Activated naive CD4-positive, alpha-beta T cell treated with anti-CD3 and anti-CD28 coated beads, Interleukin-2, amount 50 U/mL, for 16 hours (primary cell): ENCODE measurements at places on chromosomes 11 and 22.
A peak's percentile ranks its signal among the peaks of the same experiment; 100 is the strongest.

- no peak for DNase-seq
Observed at GRCh38 chr11:14413307-14414069, 54.5 kb upstream of the RRAS2 start.

DNA sequence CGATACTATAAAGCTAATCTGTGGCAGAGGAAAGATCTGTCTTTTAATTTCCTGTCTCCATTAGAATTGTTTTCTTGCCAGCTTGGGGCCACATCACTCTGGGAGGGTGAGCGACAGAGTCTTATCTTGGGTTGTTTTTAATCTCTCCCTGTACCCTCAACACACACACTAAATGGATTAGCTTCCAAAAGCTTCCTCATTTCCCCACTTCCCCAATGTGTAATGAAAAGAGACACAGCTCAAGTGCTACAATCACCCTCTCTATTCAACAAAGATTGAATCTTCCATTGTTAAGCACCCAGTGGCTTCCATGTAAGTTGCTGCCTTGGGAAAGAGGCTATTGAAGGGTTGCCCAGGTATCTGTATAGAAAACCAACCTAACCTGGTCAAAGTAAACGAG lies 6.1 kb upstream of the ASCL3 start:
- DNase-seq: no peak

DNA sequence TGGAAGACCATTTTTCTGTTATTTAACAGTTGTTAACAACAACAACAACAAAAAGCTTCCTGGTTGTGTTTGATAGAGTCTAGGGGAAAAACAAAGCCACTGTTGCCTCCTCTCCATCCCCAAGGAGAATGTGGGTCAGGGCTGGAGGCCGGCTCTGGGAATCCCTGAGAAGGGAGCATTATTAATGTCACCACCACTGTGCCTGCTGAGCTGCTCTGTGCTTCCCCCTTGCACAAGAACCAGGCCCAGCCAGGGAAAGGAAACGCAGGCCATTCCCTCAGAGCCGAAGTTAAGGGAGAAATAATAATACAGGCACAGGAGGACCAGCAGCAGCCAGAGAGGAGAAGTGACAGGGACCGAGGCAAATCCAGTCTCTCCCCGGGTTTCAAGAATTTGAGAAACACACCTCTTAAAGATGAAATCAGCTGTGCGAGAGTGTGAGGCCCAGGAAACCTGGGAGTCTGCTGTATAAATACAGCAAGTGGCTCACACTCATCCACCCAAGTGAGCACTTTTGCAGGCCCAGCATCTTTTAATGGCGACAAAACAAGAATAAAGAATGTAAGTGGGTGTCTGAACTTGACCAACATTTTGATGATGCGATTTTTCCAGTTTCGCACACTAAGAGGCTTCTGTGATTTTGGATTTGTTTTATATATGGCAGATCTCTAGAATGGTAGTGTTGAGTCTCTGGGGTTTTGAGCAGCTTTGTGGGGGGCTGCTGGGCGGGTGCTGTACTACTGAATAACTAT lies 539.2 kb downstream of the NTM start:
- no peak for DNase-seq

DNA sequence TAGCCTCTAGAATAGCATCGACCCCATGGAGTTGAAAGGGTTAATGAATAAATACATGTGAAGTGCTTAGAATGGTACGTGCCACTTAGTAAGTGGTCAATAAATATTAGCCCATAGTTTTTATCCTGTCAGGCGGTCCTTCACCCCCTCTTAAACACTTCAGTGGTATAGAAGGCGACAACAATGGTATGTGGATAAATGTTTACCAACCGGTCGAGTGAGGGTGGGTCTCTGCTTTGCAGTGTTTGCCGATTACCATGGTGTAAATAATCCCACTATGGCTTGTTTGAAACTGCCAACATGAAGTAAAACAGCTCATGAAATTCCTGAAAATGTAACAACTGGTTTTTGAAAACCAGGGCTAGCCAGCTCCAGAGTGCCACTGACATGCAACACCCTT lies 541.2 kb downstream of the BUD13 start:
- no peak for DNase-seq

- DNase-seq: peak; percentile 79
Observed at GRCh38 chr11:75384438-75385080, 14.8 kb upstream of the RPS3 start.

GRCh38 chr22:36009085-36009484 lies 19.5 kb downstream of the RBFOX2 start:
- no peak for DNase-seq

- no peak for DNase-seq
Observed at GRCh38 chr11:9527481-9528135, 45.9 kb upstream of the WEE1 start.

GRCh38 chr11:119875841-119876600 lies 147.0 kb upstream of the NECTIN1 start:
- DNase-seq: no peak

- DNase-seq: no peak
Observed at GRCh38 chr11:119886667-119887230, 157.7 kb upstream of the NECTIN1 start.

GRCh38 chr11:113504586-113504985 lies 29.4 kb upstream of the DRD2 start:
- DNase-seq: no peak

GRCh38 chr11:27130806-27131205 lies 90.2 kb downstream of the BBOX1 start:
- no peak for DNase-seq

DNA sequence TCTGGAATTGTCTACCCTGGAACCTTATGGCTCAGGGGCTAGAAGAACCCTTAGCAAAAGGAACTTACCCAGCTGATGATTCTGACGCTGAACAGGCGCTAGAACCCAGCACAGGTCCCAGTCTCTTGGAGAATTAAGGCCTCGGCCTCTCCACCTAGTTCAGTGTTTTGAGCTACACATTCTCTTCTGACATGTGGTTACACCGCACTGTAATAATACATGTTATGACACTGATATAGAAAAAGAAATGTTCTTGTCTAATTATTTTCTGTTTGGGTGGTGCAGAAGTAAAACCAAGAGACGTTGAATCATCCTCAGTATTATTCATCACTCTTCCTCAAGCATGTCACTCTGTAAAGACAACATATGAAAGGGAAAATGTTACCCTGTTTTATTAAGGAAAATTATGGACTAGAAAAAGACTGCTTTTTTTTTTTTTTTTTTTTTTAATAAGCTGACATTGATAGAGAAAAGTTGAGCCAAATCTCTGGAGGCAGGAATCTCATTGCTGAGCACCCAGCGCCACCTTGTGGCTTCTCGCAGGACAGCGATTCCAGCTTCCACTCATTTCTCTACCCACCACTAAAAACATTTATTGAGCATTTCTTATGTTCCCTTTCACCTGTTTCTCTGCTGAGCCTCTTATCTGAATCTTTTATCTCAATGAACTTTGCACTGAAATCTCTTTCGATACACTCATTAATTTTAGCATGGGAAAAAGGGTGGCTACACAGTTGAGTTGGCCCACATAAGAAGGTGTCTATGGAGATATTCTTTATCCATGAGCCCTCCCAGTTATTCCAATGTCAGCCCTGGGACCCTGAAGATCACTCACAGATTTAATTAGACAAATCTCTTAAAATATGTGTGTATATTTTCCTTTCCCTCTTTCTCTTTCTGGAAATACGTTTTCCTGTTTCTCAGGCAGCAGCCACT lies 12.6 kb upstream of the APLNR start:
- peak; percentile 46 for DNase-seq

- DNase-seq: no peak
Observed at GRCh38 chr11:83472806-83473205, 186.6 kb upstream of the CCDC90B start.

DNA sequence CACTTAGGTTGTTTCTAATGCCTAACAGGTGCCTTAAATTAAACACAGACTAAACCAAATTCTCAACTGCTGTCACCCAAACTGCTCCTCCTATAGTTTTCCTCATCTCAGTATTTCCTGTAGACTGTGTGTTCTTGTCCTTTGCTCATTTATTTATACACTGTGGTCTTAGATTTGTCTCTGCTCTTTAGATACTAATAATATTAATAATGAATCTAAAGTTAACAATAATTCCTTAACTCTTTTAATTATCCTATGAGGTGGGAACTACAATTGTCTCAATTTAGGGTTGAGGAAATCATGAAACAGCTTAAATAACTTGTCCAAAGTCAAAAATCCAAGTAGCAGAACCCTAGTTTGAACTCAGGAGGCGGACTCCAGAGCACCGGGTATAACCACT lies 43.9 kb upstream of the YPEL1 start:
- DNase-seq: no peak

DNA sequence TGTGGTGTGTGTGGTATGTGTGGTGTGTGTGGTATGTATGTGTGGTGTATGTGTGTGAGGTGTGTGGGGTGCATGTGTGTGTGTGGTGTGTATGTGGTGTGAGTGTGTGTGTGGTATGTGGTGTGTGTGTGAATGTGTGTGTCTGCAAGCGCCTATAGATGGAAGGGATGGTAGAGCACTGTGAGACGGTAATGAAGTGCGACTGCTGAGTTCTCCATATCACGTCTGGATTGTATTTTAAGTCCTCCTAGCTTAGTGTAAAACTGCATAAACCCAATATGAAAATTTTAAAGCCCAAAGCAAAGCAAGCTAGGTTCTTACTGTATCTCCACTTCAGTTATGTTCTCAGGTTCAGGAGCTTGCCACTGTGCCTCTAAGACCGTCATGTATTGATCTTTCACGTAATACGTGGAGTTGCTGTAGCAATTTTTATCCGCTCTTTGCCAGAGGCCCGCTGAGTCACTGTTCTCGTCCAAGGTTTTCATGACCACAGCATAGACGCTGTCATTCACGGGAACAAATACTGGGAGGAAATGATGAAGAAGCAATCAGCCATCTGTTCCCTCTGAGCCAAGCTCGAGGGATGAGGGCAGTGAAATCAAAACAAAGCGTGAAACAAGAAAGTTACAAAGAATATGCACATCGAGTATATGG lies 5.5 kb downstream of the PLET1 start:
- no peak for DNase-seq

DNA sequence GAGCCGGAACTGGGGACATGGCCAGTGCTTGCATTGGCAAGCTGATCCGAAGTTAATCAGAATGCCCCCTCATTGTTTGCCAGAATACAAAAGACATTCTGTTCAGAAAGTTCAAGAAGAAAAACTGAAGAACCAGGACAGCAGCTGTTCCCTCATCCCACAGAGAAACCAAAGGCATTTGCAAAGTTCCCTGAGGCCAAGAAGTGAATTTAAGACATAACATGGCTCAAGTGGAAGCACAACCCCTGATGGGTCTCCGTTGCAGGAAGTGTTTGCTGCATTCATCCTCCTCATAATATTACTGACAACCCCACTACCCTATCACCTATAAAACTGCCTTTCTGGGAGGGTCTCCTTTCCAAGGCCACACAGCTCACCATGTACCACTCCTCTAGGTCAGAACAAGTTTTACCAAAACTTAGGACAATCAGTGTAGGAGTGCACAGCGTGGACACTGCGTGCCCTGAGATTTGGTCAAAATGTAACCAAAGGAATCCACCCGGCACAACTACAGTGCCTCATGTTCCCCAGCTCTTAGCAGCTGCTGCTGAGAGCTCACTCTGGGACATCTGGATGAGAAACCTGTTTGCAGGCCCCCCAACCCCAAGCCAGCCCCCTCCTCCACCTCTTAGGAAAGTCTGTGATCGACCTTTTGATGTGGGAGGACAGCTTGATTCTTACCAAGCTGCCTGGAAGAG lies 101.6 kb upstream of the AKIP1 start:
- DNase-seq: no peak

DNA sequence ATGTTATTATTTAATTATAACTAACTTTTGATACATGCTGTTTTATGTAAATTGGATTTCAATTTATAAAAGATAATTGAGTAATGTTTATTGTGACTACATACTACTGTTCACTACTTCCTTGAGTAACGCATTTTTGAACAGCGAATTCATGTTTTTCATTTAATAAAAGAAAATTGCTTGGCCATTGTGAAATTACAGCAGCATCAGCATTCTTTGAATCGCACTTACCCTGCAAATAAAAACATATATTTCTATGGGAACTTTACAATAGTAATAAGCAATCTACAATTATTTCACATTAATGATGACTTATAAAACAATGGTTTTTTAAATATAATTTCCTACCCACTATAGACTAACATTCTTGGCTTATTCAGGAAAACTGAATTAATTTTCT lies 20.3 kb downstream of the OR5J2 start:
- DNase-seq: no peak

DNA sequence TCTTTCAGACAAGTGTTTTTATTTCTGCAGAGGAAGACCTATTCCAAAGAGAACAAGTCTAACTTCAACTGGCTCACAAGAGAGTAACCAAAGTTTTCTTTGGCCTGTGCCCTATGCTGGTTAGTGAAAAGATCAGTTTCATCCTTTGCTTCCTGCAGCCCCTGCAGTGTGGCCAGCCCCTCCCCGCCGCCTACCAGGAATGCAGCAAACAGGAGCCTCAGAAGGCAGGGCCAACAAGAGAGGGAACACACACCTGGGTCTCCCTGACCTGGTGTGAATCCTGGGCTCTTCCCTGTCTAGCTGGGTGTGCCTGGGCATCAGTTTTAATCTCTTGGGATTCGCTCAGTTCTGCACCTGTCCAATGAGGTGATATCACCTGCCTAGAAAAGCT lies 21.5 kb upstream of the SCARF2 start:
- DNase-seq: no peak

DNA sequence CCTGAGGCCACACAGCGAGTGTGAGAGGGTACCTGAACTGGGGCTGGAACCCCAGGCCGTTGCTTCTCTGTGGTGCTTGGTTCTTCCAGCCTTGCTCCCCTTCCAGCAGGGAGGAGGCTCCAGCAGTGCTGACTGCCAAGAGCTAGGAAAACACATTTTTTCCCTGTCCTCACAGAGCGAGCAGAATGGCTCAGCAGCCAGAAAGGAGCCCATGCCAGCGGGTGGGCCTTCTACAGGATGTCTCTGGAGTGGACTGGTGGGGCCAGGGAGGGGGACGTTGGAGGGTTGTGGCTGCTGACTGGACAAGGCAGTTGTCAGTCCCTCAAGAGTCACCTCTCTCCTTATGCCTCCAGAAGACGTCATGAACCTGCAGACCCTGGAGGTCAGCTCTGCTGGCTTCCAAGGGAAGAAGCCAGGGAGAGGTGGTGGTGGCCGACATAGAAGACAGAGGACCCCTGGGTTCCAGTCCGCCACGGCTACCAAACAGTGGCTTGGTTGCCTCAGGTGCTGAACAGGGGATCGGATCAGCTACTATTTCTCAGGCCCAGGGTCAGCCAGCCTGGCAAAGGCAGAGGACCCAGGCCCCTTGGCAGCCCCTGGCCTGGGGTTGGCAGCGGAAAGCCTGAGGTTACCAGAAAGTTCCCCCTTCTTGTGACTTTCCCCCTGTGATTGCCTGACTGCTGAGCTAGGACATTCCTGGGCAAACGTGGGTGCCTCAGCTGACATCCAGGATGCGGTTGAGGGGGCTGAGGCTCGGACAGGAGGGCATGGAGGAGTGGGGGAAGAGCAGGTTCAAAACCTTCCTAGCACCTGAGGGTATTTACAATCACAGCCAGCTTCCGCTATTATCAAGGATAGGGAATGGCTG lies 3.7 kb downstream of the MAFF start:
- DNase-seq: no peak

- no peak for DNase-seq
Observed at GRCh38 chr11:113690619-113691569, 15.2 kb downstream of the TMPRSS5 start.

- DNase-seq: no peak
Observed at GRCh38 chr11:10564696-10565318, 3.7 kb downstream of the LYVE1 start.

- no peak for DNase-seq
Observed at GRCh38 chr11:67304511-67305113, 1.3 kb downstream of the SSH3 start.
